ENCODE measurements at places on chromosomes 3 and 15. TPM values are rescaled to one million over a fixed set of nuclear protein-coding genes. Genes with fewer than 3 reads are reported as not detected.

GRCh38 chr3:143314251-143315093, 194.9 kb downstream of the CHST2 start:
- peak; percentile 43 for DNase-seq

GRCh38 chr3:53881691-53882593, at the start of gene ACTR8:
ACTR8 (minus strand) TSS chr3:53882152; CDS start chr3:53882101, 51 bp downstream.
- DNase-seq = no peak

GRCh38 chr3:181292984-181293383, 303.4 kb upstream of the DNAJC19 start:
- no peak for DNase-seq

- no peak for DNase-seq
These were observed 137.7 kb downstream of the IGF1R start for GRCh38 chr15:98785807-98786621.

DNA sequence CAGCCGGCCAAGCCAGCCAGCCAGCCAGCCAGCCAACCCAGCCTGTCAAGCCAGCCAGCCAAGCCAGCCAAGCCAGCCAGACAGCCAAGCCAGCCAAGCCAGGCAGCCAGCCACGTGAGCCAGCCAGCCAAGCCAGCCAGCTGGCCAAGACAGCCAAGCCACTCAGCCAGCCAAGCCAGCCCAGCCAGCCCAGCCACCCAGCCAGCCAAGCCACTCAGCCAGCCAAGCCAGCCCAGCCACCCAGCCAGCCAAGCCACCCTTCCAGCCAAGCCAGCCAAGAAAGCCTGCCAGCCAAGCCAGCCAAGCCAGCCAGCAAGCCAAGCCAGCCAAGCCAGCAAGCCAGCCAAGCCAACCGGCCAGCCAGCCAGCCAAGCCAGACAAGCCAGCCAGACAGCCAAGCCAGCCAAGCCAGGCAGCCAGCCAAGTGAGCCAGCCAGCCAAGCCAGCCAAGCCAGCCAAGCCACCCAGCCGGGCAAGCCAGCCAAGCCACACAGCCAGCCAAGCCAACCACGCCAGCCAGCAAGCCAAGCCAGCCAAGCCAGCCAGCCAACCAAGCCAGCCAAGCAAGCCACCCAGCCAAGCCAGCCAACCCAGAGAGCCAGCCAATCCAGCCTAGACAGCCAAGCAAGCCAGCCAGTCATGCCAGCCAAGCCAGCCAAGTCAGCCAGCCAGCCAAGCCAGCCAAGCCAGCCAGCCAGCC, 199.5 kb downstream of the GOLGA6L6 start:
- DNase-seq = no peak

GRCh38 chr3:48930590-48930989, 11.9 kb downstream of the ARIH2 start:
- no peak for DNase-seq

GRCh38 chr3:167992381-167992780, 103.3 kb downstream of the GOLIM4 start:
- no peak for DNase-seq

DNA sequence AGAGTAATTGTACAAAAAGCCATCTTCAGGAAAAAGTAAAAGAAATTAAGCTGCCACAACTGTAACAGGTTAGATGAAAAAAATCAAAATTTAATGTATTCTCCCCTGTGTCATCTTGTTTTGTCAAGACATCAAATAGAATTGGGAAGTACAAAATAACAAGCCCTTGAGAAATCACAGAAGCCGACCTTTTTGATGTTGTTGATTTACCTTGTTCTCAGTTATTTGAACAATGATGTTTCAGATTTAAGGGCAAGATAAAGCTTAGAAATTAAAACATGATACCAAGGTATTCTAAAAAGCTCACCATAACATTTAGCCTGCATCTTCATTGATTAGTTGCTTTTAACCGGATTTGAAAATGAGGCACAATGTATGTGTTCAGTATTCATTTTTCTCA, 523.0 kb downstream of the FOXP1 start:
- no peak for DNase-seq

DNA sequence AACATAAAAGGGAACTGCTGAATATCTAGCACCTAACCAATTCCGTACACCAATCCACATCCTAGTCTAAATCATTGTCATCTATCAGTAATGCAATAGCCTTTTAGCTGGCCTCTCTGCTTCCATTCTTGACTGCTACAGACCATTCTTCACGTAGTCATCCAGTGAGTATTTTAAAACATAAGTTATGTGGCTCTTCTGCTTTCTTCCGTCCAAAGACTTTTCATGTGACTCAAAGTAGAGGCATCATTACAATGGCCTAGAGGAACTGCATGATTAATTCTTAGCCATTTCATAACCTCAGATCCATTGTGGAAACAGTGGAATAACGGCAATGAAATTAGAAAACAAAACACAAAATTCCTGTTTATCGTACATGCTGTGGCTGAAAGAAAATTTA, 88.9 kb upstream of the CBLB start:
- no peak for DNase-seq

DNA sequence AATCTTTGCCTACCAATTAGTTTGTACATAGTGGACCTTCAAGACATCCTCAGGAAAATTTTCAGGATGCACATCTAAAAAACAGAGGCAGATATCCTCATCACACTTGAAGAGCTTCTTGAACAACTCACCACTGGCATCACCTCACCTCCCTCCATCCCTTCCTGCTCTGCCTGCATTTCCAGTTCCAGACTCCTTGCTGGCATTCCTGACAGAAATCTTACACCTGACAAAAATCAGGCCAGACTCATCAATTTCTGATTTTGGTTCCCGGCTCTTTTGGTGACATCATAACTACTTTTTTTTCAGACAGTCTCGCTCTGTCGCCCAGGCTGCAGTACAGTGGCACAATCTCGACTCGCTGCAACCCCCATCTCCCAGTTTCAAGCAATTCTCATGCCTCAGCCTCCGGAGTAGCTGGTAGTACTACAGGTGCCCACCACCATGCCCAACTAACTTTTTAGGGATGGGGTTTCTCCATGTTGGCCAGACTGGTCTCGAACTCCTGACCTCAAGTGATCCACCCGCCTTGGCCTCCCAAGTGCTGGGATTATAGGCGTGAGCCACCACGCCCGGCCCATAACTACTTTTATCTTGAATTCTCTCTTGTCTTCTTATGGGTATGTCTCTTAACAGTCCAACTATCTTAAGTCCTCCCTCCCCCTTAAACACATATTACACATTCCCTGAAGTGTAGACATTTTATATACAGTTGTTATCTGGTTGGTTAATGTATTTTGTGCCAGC, 216.6 kb upstream of the IL12A start:
- no peak for DNase-seq

RBP2 gene
- 0.32 TPM for polyA plus RNA-seq

MUC20 gene
- 3.5 TPM for polyA plus RNA-seq

CSPG5 gene
- 1.8 TPM for polyA plus RNA-seq

LRTM1 gene
- 114 TPM for polyA plus RNA-seq

MB21D2 gene
- polyA plus RNA-seq = 17.5 TPM

APPL1 gene
- polyA plus RNA-seq = 36.2 TPM

RNF123 gene
- polyA plus RNA-seq = 42.5 TPM
